ENCODE measurements at places on chromosomes 6 and 20. TPM values are rescaled to one million over a fixed set of nuclear protein-coding genes. Genes with fewer than 3 reads are reported as not detected.

- no peaks in the 10 kb centered on the region for H3K27me3 ChIP-seq
- H3K4me3 ChIP-seq, result no peak overlapping the region
- H3K4me1 ChIP-seq, result no peaks in the 10 kb centered on the region
- H3K27ac ChIP-seq, result no peak overlapping the region
- H3K36me3 ChIP-seq, result peaks cover 67% of the 10 kb centered on the region
Observed at GRCh38 chr6:110999634-111000270, 17.9 kb downstream of the RPF2 start.

GRCh38 chr20:19582782-19583181 is 175.3 kb upstream of the RIN2 start:
- H3K27me3 ChIP-seq, result no peaks in the 10 kb centered on the region
- H3K4me1 ChIP-seq, result no peaks in the 10 kb centered on the region

GRCh38 chr6:161058741-161059140 is 67.2 kb downstream of the MAP3K4 start:
- no peak for DNase-seq
- no peaks in the 10 kb centered on the region for H3K36me3 ChIP-seq
- no peak overlapping the region for H3K4me3 ChIP-seq
- H3K27ac ChIP-seq, result no peak overlapping the region
- no peaks in the 10 kb centered on the region for H3K27me3 ChIP-seq
- no peaks in the 10 kb centered on the region for H3K4me1 ChIP-seq

DNA sequence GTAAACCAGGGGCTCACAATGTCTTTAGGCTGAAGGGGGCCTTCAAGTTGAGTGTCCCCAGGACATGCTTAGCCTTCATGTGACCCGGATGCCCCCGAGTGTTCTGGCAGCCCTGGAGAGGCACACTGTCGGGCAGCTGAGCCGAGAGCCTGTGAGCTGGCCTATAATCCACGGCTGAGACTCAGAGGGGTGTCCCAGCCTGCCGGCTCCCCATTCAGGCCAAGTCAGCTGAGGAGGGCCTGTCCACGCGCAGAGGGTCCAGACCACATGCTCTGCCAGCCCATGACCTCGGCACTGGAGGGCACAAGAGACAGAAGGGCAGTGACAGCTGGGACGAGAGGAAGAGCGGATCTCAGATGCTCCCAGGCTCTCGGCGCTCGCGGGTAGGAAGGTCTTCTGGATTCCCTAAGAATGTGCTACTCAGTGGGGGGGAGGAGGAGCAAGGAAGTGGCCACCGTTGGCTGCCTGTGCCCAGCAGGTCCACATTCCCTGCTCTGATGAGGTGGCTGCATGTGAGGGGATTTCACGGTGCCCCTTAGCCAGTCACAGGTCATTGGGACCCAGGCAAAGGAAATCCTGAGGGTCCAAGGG is 224.7 kb downstream of the NRN1 start:
- no peak for DNase-seq
- no peaks in the 10 kb centered on the region for H3K27me3 ChIP-seq
- no peaks in the 10 kb centered on the region for H3K36me3 ChIP-seq
- no peak overlapping the region for H3K4me3 ChIP-seq

GRCh38 chr6:3385660-3386151 is 71.1 kb downstream of the SLC22A23 start:
- no peak overlapping the region for H3K27ac ChIP-seq
- H3K36me3 ChIP-seq, result no peaks in the 10 kb centered on the region
- H3K27me3 ChIP-seq, result no peaks in the 10 kb centered on the region
- no peak for DNase-seq
- no peak overlapping the region for H3K4me3 ChIP-seq

DNA sequence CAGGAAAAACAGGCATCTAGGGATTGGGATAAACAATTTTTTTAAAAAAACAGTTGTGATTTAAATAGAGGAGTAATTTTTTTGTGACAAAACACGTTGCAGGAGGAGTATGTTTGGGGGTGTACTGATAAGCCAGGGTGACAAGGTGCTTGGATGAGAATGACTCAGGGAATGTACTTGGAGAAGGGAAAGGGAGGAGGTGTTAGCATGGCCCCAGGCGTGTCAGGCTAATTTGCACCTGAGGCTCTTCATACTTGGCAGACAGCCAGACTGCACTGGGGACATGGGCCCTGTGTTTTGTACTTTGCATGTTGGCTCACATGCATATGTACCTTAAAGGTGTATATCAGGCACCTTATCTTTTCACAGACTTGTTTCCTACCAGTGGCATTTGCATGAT is 22.8 kb downstream of the PANK2 start:
- H3K4me3 ChIP-seq, result no peak overlapping the region
- DNase-seq, result no peak
- no peak overlapping the region for H3K27ac ChIP-seq
- no peaks in the 10 kb centered on the region for H3K27me3 ChIP-seq
- H3K4me1 ChIP-seq, result peaks cover 5% of the 10 kb centered on the region
- H3K36me3 ChIP-seq, result peaks cover 20% of the 10 kb centered on the region

DNA sequence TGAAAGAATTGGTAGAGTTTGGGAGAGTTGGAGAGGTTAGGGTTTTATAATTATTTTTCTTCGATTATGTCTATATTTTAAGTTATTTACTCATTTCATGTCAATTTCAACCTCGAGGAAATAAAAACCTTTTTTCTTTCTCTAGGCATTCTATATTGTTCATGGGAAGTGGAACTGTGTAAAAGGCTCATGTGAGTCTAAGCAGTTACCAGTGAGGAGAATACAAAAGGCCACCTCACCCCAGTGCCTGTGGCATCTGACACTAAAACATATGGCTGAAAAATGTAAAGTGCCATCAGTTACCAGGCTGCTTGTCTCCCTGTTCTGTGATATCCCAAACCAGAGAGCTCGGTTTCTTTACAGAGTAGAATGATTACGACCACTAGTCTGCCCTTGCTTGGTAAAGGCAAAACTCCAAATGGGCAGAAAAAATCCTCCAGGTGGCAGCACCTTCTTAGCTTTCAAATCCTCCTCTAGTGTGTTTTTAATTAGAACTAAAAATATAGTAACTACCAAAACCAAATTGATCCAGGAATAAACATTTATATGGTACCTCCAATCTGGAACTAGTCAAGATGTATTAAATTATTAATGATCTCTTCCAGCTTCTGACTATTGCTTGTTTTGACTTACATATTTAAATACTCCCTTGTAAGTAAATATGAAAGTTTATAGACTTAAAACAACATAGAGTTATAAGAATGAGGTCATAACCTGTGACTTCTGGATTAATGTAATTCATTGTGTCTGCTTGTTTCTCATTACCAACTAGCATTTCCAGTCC is 122.6 kb upstream of the MCHR2 start:
- no peaks in the 10 kb centered on the region for H3K27me3 ChIP-seq
- no peak overlapping the region for H3K27ac ChIP-seq
- H3K4me1 ChIP-seq, result no peaks in the 10 kb centered on the region
- no peak for DNase-seq
- no peak overlapping the region for H3K4me3 ChIP-seq

DNA sequence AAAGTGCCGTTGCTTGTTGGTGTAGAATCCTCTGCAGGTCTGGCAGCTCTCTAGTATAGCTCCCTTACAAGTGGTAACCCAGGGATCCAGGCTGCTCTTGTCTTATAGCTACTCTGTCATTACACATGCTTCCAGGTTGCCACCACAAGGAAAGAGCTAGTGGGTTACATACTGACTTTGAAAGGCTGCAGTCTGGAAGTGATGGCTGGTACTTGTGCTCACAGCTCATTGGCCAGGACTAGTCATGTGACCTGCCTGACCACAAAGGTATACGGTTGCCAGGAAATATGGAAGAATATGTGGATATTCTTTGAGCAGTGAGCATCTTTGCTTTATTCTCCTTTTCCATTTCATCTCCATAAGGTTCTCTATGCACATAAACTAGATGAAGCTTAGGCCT is 46.0 kb downstream of the RREB1 start:
- no peak for DNase-seq
- no peaks in the 10 kb centered on the region for H3K27me3 ChIP-seq
- H3K36me3 ChIP-seq, result no peaks in the 10 kb centered on the region
- H3K27ac ChIP-seq, result peak overlapping the region; percentile 35
- H3K4me1 ChIP-seq, result peaks cover 33% of the 10 kb centered on the region

- no peak overlapping the region for H3K4me3 ChIP-seq
Observed at GRCh38 chr6:139944976-139945375, 570.5 kb upstream of the CITED2 start.

The ANKRD66 gene
- not detected for total RNA-seq

The C6orf141 gene
- total RNA-seq, result not detected

The NFATC2 gene
- 66.4 TPM for total RNA-seq

The CST4 gene
- total RNA-seq, result not detected
